Right lobe of liver (tissue), 6 donors: ENCODE measurements at places on chromosomes 4 and X. TPM values are rescaled to one million over a fixed set of nuclear protein-coding genes. Genes with fewer than 3 reads are reported as not detected.

DNA sequence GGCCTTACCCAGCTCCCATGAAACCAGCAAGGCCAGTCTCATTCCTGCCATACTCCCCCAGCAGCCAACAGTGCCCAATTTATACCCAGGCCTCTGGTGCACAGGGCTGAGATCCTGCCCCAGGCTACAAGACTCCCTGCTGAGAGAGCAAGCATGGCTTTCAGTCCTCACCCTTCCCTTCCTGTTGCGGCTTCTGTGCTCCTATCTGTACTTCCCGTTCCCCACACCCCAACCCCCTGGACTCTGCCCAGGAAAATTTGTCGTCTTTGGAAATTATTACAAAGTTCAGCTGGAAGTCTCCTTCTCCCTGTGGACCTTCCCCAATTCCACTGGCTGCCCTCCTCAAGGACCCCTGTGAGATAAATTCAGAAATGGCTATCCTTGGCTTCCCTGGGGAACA lies 84.1 kb upstream of the GK2 start:
- no peak for DNase-seq
- H3K27ac ChIP-seq: no peak overlapping the region
- no peaks in the 10 kb centered on the region for H3K4me1 ChIP-seq

DNA sequence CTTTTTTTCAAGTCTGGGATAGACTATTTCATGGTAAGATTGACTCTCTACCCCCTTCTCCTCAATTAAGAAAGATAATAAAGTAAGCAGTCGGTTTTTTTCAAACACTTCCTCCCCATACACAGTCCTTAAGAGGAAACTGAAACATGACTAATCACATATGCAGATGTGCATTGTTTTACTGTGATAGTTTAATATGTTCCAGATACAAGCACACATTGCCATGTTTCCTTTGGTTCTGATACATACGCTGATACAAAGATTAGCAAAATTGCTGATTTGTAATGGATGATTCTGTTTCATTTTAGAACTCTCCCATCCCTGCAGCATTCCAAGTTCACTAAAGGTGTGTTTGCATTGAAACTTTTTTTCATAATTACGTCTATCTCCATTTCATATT lies 76.1 kb downstream of the FBXO8 start:
- no peak for DNase-seq
- H3K36me3 ChIP-seq: no peaks in the 10 kb centered on the region
- H3K4me3 ChIP-seq: no peak overlapping the region
- no peaks in the 10 kb centered on the region for H3K4me1 ChIP-seq
- no peaks in the 10 kb centered on the region for H3K27me3 ChIP-seq

Gene PRRG3
- total RNA-seq: not detected

GRCh38 chr4:86100539-86101215 lies 259.2 kb downstream of the MAPK10 start:
- no peak overlapping the region for H3K27ac ChIP-seq
- no peak overlapping the region for H3K4me3 ChIP-seq
- no peaks in the 10 kb centered on the region for H3K27me3 ChIP-seq
- H3K36me3 ChIP-seq: no peaks in the 10 kb centered on the region
- no peak for DNase-seq

Gene BEND2
- total RNA-seq: not detected

Gene SRPX
- 6.5 TPM for total RNA-seq

DNA sequence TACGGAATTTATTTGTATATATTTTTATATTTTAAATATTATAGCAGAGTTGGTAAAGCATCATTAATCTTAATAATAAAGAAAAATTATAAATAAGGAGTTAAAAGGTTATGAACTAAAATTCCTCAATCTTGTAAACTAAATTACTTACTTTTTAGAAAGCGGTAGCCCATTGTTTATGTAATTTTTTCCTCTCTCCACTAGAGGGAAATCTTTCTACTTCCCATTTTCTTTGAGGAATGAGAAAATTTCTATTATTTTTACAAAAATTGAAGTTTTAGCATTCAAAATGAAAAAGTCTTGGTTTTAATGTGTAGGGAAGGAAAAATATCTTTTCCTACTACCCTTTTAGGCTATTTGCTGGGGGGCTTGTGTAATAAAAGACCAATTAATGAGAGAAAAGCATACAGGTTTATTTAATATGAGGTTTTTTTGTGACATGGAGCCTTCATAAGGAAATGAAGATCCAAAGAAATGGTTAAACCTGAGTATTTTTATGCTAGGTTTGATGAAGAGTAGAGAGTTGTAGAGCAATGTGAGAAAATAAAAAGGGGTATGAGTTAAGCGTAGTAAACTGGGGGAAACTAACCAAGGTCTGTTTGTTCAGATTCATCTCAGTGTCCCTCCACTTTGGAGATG lies 68.7 kb upstream of the ADAD1 start:
- H3K27me3 ChIP-seq: no peaks in the 10 kb centered on the region
- no peak for DNase-seq
- no peak overlapping the region for H3K4me3 ChIP-seq
- H3K4me1 ChIP-seq: no peaks in the 10 kb centered on the region
- H3K27ac ChIP-seq: no peak overlapping the region
- no peaks in the 10 kb centered on the region for H3K36me3 ChIP-seq

Gene TCEAL5
- total RNA-seq: not detected

Gene VGLL1
- not detected for total RNA-seq

GRCh38 chr4:165184220-165184619 lies 23.1 kb upstream of the KLHL2 start:
- H3K27ac ChIP-seq: no peak overlapping the region
- H3K4me1 ChIP-seq: no peaks in the 10 kb centered on the region
- DNase-seq: no peak
- H3K36me3 ChIP-seq: no peaks in the 10 kb centered on the region
- H3K4me3 ChIP-seq: no peak overlapping the region

Gene SPANXN4
- total RNA-seq: not detected

Gene NDUFC1
- 31.3 TPM for total RNA-seq

DNA sequence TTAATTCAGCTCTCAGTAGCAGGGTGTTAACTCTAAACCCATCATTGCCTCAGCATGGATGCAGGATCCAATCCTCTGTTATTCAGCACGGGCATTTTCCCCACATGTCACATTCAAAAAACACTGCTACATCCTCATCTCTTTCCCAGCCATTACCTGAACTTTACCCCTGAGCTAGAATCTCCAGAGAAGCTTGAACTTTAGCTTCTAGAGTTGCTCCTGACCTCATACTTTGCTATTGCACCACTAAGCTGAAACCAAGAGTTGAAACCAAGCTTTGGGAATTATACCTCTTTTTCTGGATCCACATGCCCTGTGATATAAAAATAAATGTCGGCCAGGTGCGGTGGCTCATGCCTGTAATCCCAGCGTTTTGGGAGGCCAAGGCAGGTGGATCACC lies 90.7 kb downstream of the SHROOM3 start:
- no peaks in the 10 kb centered on the region for H3K27me3 ChIP-seq
- peaks cover 25% of the 10 kb centered on the region for H3K4me1 ChIP-seq
- no peak for DNase-seq
- H3K27ac ChIP-seq: peak overlapping the region; percentile 87
- H3K36me3 ChIP-seq: no peaks in the 10 kb centered on the region
- H3K4me3 ChIP-seq: peak overlapping the region; percentile 15

DNA sequence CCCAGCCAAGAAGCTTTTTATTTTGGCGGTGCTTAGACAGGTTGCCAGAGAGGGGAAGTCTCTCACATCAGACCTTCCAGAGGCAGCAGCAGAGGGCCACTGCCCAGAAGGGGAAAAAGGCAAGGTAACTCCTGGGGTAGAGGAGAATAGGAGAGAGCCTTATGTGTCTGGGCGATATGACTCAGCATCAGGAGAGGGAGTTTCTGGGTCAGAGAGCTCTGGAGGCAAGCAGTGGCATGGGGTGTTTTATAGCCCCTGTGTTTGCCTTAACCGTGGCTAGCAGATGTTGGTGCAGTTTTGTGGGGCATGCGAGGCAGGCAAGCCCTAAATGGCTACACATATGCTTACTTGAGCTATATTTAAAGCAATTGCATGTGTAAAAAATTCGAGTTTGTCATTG lies 8.3 kb upstream of the ZXDB start:
- no peak for DNase-seq
- H3K4me3 ChIP-seq: no peak overlapping the region
- no peaks in the 10 kb centered on the region for H3K27me3 ChIP-seq
- H3K27ac ChIP-seq: no peak overlapping the region

- H3K4me1 ChIP-seq: no peaks in the 10 kb centered on the region
- H3K27ac ChIP-seq: no peak overlapping the region
- peak overlapping the region; percentile 9 for H3K4me3 ChIP-seq
- no peaks in the 10 kb centered on the region for H3K27me3 ChIP-seq
- no peak for DNase-seq
These were observed 4.8 kb upstream of the CXCL13 start for GRCh38 chr4:77600521-77601451.

DNA sequence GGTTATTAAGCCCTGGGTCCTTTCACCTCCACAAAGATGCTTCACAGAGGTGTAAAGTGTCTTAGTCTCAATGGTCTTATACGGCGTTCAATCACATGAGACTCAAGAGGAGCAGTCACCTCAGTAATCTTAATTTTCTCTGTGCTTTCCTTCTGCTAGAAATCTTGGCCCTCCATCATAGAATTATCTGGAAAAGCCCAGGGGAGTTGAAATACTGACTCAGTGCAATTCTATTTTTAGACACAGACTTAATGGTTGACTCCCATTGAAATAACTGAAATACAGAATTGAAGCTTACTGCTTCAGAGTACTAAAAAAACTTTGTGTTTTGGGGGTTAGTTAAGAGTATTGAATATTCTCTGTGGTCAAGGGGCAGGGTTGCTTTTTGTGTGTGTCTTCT lies 94.5 kb upstream of the IL15 start:
- DNase-seq: no peak
- no peak overlapping the region for H3K4me3 ChIP-seq
- no peak overlapping the region for H3K27ac ChIP-seq
- H3K36me3 ChIP-seq: no peaks in the 10 kb centered on the region
- no peaks in the 10 kb centered on the region for H3K4me1 ChIP-seq
- H3K27me3 ChIP-seq: no peaks in the 10 kb centered on the region

Gene PPEF2
- total RNA-seq: not detected

DNA sequence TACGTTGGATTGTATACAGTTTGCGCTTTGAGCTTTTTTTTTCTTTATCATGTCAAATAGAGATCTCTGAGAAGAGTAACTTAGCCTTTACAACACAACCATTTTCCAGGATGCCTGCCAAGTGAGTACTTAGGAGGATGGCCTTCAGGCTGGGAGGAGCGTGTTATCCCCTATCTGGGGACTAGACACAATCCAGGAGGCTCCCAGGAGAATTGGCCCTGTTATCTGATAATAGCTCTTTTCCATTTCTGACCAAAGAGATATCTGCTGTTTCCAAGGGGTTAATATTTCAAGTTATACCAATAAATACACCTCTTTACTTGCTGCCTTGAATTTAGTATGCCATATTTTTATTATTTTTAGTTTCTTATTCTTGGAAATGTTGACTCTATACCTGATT lies 169.5 kb upstream of the SMARCAD1 start:
- H3K36me3 ChIP-seq: no peaks in the 10 kb centered on the region
- DNase-seq: no peak
- no peak overlapping the region for H3K27ac ChIP-seq
- H3K27me3 ChIP-seq: no peaks in the 10 kb centered on the region
- H3K4me1 ChIP-seq: no peaks in the 10 kb centered on the region

Gene APEX2
- 7.9 TPM for total RNA-seq

- H3K36me3 ChIP-seq: no peaks in the 10 kb centered on the region
- no peak overlapping the region for H3K4me3 ChIP-seq
- H3K27ac ChIP-seq: no peak overlapping the region
- H3K27me3 ChIP-seq: no peaks in the 10 kb centered on the region
- DNase-seq: no peak
These were observed 172.8 kb upstream of the CXCL13 start for GRCh38 chr4:77432717-77433417.

DNA sequence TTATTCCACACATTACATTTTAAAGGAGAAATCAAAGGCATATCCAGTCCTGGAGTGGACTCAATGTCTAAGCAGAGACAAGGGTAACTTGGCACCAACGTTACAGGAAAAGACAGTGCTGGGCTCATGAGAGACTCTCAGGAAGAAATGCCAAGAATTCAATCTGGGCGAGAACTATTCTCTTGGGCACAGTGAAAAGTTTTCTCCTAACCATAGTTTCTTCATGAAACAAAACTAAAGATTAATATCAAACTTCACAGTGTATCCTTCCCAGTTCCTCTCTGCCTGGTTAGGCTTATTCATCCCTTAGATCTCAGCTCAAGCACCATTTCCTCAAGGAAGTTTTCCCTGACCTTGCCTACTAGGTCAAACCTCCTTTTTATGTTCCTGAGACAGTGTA lies 109.4 kb upstream of the TLL1 start:
- no peak for DNase-seq
- no peaks in the 10 kb centered on the region for H3K27me3 ChIP-seq
- no peaks in the 10 kb centered on the region for H3K4me1 ChIP-seq
- H3K4me3 ChIP-seq: no peak overlapping the region
- no peak overlapping the region for H3K27ac ChIP-seq

DNA sequence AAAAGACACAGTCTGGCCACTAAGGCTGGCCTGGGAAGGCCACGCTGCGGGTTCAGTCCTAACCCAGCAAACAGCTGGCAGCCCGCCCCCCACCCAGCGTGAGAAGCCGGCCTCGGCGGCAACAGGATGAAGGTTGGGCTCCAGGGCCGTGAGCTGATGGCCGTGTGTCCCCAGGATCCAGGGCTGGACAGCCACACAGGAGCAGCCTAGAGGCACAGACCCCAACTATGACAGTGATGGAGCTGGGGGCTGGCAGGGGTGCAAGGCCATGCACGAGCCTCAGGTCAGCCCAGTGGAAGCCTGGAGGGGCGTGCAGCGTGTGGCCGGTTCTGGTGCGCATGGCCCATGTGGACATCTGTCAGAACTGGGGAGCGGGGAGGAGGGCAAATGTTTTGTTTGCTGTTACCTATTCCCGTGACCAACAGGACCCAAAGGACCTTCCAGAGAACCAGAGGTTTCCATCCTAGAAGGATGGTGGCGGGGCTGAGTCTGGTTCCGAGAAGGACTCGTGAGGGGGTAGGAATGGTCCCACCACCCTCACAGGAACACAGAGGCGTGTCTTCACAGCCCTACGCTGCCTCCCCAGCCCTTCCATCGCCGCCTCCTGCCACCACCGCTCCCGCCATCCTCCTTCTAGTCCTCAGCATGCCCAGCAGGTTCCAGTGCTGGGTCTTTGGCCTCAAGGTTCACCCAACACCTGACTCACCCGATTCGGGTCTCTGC lies 46.5 kb downstream of the ZFYVE28 start:
- H3K27ac ChIP-seq: no peak overlapping the region
- H3K27me3 ChIP-seq: no peaks in the 10 kb centered on the region
- no peak overlapping the region for H3K4me3 ChIP-seq
- no peaks in the 10 kb centered on the region for H3K4me1 ChIP-seq
- H3K36me3 ChIP-seq: no peaks in the 10 kb centered on the region

Gene FOXP3
- total RNA-seq: 0.34 TPM

Gene TLR1
- 8.6 TPM for total RNA-seq

GRCh38 chrX:119423631-119424030 lies 24.5 kb downstream of the SLC25A43 start:
- no peaks in the 10 kb centered on the region for H3K4me1 ChIP-seq
- H3K27ac ChIP-seq: no peak overlapping the region
- H3K36me3 ChIP-seq: no peaks in the 10 kb centered on the region

- H3K36me3 ChIP-seq: no peaks in the 10 kb centered on the region
- H3K4me3 ChIP-seq: no peak overlapping the region
- no peak overlapping the region for H3K27ac ChIP-seq
- no peaks in the 10 kb centered on the region for H3K4me1 ChIP-seq
- no peak for DNase-seq
- no peaks in the 10 kb centered on the region for H3K27me3 ChIP-seq
These were observed 43.4 kb upstream of the PRDM5 start for GRCh38 chr4:120965938-120966337.
